ENCODE measurements at places on chromosomes 3 and 15.
A peak's percentile ranks its signal among the peaks of the same experiment; 100 is the strongest.

GRCh38 chr3:124510290-124510689 lies 220.0 kb upstream of the UMPS start:
- no peak for DNase-seq

DNA sequence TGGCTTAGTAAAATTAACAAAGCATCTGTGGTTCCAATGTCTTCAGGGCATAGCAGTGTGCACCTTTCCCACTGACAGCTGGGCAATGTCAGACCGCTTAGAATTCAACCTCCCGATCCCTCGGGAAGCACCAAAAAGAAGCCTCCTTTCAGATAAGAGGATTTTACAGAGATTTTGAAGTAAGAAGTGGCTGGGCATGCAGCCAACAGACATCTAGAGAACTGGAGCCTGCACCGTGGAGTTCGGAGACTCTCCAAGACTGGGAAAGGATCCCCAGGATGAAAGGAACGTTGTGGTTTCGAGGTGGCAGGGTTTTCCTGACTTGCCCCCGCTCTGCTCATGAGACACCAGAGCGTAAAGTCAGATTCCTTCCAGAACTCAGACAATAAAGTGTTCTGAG lies 5.3 kb downstream of the FAM174B start:
- no peak for DNase-seq

GRCh38 chr3:46716461-46717441 lies 918 bp downstream of the PRSS50 start:
- DNase-seq = peak; percentile 47

- no peak for DNase-seq
Observed at GRCh38 chr3:17579289-17580031, 163.0 kb downstream of the TBC1D5 start.

DNA sequence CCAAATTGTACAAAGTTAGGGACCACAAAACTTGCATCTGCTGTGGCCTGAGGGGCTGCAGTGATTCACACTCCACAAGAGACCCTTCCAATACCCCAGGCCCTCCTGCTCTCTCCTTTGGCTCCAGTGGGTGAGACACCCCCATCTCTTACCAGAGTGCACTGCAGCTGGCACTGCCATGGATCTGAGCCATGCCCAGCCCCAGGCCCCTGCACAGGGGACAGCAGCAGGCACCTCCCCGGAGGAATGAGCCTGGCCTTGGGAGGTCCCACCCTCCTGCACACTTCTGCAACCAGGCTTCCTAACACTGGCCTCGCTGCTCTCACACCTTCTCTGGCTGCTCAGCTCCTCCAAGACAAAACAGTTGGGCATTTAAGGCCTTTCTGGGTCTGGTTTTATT lies 16.3 kb upstream of the TSPAN3 start:
- DNase-seq = no peak

GRCh38 chr3:38257583-38257982 lies 8.0 kb upstream of the SLC22A13 start:
- DNase-seq = no peak

DNA sequence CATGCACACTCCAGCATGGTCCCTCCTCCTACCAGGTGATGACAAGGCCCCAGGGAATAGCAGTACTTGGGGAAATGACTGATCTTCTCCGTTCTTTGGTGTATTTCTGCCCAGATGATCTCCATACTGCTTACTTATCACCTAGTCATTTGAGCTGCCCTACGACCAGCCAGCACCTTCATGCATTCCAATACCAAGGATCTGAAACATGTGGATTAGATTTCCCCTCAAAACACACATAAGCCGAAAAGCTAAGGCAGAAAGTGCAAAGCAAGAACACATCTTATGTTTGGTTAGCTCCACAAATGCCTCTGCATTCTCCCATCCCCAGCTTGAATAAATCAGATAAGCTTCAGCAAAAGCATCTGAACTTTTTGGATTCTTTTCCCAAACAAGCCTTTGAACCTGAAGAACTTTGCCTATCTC lies 64.8 kb upstream of the BCL6 start:
- no peak for DNase-seq

DNA sequence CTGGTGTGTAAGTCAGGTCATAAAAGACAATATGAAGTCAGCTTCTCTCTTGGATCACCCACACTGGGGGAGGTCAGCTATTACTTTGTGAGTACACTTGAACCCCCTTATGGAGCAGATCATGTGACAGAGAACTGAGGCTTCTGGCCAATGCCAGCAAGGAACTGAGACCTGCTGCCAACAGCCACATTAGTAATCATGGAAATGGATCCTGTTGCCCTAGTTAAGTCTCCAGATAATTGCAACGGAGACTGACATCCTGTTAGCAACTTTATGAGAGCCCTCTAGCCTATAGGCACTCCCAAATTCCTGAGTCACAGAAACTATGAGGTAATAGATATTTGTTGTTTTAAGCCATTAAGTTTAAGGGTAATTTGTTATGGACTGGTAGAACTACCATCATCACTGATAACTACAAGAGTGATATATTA lies 110.4 kb upstream of the GMNC start:
- no peak for DNase-seq

DNA sequence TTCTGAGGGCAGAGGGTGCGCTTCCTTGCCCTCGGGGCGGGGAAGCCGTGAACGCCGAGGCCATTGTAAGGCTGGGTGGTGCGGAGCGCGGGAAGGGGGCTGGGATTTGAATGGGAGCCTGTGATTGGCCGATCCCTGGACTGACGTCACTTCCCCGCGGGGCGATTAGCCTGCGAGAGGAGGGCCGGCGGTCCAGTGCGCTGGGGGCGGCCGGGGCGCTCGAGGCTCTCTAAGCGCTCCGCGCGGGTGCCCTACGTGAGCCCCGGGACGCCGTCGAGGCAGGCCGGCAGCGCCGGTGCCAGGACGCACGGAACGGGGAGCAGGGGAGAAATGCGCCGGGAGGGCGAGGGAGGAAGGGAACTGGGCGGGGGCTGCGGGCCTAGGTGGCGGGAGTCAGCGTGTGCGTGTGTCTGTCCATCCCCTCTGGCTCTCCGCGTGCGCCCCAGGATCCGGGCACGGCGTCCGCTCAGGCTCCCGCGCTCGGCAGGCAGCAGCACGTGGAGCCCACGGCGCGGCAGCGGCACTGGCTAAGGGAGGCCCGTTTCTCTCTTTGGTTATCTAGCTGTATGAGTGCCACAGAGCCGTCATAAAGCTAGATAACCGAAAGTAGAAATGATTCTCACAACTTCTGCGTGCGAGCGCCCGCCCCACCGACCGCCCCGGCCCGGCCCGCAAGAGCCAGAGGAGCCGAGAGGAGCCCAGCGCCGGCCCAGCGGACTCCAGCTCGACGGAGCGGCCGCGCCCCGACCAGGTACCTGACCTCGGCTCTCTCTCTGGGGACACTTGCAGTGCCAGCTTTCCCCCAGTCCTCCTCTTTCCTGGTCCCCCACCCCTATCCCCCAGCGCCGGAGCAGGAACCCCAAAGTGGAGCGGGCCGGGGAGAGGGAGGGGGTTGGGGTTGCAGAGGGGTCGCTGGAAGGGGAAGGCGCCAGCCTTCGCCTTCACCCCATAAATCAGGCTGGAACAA lies 33.1 kb upstream of the POLG start:
- DNase-seq = no peak

GRCh38 chr3:14458434-14459275 lies 56.2 kb downstream of the SLC6A6 start:
- no peak for DNase-seq

GRCh38 chr3:193779933-193780332 lies 186.9 kb downstream of the OPA1 start:
- no peak for DNase-seq

DNA sequence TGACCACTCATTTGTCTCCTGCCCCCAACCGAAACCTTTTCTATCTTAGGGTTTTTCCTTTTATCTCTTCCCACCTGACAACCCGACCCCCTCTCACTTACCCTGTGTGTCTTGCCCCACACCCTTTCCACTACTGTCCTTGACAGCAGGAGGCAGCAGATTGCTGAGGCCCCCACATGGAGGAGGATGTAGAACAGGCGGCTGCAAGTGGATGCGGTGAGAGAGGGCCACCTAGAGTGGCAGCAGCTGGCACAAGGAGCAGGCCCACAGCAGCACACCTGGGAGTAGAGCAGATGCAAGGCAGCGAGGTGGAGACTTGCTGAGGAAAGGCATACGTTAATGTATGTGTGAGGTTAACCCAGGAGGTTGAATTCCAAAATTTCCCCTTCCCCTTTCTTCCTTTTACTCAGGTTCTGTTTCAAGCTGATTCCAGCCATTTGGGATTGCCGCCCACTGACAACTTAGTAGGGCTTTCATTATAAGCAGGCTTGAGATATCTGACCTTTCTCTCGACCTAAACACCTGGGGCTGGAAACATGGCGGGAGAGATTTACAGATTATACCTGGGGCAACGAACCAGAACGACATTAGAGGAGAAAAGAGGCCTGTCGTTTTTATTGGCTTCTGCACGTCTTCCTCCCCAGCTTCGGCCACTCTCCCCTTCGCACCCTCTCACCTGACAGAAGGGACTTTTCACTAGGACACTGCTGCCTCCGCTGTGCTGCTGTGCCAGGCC lies 643 bp downstream of the SERINC4 start:
- no peak for DNase-seq

DNA sequence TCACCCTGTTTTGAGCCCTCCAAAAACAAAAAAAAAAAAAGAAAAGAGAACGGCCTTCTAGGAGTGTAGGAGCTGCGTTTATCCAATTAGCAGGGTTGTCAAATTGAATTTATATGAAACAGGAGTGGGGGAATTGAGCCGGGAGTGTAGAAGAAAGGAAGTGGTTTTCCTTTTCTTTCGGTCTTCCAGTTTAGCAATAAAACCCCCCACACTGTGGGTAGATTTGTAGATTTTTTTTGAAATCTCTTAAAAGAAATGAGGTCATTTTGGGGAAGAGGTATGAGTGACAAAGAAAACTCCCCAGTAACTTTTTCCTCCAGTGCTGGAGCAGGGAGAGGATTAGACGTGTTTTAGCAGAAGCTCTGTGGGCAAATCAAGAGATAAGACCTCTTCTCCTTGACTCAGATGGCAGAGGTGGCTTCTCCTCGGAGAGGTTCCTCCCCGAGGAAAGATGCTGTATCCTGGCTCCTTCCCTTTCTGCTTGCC lies 30.8 kb downstream of the BOC start:
- no peak for DNase-seq

DNA sequence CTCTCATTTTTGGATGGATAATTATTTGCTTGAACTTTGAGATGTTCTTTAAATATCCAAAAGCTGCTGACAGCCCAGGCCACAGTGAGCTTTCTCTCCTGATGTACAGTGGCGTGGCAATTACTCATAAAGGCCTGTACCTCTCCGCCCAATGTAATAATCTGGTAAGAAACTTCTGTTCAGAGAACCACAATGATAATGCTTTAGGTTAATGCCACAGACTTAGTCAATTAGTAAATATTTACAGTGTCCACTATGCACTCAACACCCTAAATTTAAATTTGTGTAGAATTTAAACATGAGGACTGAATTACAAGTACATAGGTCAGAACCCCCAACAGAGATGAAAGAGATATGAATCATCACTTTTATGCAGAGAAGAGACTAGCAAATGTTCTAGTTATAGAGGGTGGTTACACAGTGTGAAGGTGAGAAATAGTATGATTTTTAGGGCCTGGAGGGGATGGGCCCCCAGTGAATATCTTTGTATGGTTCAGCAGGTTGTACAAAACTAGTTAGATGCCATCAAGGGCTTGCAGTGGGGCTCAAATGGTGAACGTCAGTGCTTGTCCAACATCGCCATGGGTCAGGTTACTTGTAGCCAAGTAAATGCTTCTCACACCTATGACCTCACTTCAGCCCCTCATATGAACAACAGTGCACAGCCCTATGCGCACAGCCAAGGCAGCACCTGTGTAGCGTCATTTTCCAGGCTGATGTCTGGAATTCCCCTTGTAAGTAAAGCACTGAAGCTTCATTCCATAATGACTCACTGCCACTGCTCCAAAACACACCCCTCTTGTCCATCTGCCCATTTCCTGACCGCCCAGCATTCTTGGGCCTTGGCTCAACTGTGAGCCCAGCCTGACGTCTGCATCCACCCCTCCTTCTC lies 13.3 kb downstream of the ABHD2 start:
- peak; percentile 88 for DNase-seq

DNA sequence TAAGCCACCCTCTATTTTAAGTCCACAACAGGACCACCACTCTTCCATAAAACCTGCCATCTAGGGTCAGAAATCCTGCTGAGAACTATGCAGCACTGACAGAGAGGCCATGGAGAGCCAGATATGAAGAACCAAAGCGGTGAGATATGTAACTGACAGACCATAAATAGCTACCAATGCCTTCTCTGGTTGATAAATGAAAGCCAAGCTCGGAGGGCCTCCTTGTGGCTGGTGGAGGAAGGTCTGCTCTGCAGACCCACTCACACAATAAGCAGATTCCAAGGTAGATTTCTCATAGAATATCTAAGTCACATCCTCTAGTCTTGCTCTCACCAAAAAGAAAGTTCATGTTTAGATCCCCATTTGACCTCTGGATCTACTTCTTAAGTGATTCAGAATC lies 38.9 kb downstream of the RYK start:
- no peak for DNase-seq

GRCh38 chr15:75202251-75203016 lies 752 bp downstream of the C15orf39 start:
- DNase-seq = peak; percentile 88

GRCh38 chr3:110544730-110545129 lies 526.9 kb upstream of the NECTIN3 start:
- DNase-seq = no peak

DNA sequence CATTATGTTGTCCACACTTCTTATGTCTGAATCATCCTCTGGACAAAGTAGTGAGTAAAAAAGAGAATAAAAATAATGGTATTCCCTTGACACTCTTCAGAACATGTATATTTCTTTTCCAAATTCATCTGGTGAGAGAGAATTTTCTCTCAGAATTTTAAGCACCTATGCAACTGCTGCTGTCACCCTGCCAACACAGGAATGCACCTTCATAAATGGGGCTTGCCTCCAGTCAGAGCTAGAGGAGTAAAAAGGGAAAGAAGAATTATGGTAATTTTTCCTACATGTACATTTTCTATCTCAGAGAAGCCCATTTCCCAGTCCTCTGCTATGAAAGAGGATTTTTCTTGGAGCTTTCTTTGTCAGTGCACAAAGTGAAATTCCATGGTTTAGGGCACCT lies 92.2 kb upstream of the ALCAM start:
- DNase-seq = no peak

DNA sequence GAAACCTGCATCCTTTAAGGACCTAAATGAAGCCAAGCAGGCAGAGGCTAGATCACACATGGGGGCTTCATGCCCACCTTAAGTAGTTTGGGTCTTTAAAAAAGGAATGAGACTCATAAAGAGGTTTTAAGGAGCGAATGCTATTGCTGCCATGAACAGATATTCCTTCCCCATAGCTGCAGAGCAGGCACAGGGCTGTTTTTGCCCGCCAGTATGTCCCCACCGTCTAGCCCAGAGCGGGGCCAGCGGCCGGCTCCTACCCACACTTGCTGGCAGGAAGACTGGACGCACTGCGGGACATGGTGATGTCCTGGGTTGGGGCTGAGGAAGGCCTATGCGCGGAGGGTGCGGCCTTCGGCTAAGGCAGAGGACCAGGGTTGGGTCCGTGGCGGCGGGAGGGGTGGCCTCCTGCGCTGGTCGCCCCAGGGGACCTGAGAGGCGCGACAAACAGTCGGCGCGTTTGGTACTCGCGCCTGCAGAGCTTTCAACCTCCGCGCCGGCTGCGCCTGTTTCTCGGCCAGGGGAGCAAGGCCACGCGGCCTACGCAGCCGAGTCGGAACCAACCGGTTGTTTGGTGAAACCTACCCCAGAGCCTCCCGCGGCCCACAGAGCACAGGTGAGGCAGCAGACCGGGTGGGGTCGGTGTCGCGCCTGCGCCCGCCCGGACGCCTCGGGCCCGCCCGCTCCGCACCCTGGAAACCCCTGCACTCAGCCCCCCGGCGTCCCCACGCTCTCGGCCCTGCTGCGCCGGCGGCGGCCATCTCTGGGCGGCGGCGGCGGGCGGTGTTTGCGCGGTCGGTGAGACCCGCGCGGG lies at the start of gene FAIM:
FAIM (plus strand) TSS at position 450 of the 814 bp plus-strand sequence. CDS start 10,956 bp downstream, outside the sequence.
- DNase-seq = peak; percentile 90
